Stimulated activated CD8-positive, alpha-beta memory T cell treated with anti-CD3 and anti-CD28 coated beads, Interleukin-15, amount 100 ng/mL, for 4 hours (primary cell): ENCODE measurements at places on chromosomes 2 and 18.

GRCh38 chr2:118687192-118687591, 160.3 kb downstream of the EN1 start:
- DNase-seq: no peak

DNA sequence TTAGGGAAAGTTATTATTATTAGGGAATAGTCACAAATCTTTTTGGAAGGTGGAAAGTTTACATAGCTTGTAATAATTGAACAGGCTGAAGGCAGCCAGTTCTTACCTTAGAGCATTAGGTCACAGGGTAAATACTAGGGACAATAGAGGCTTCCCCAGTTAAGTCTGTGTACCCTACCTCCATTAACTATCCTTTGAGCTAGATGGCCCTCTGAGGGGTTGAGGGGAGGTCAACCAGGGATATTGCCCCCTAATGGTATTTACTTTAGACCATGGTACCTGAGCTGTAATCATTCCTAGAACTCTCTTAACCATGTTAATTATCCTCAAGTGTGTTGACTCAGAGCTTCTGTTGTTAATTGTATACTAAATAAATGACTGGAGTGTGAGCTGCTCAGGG, 120.5 kb upstream of the SCN7A start:
- no peak for DNase-seq

DNA sequence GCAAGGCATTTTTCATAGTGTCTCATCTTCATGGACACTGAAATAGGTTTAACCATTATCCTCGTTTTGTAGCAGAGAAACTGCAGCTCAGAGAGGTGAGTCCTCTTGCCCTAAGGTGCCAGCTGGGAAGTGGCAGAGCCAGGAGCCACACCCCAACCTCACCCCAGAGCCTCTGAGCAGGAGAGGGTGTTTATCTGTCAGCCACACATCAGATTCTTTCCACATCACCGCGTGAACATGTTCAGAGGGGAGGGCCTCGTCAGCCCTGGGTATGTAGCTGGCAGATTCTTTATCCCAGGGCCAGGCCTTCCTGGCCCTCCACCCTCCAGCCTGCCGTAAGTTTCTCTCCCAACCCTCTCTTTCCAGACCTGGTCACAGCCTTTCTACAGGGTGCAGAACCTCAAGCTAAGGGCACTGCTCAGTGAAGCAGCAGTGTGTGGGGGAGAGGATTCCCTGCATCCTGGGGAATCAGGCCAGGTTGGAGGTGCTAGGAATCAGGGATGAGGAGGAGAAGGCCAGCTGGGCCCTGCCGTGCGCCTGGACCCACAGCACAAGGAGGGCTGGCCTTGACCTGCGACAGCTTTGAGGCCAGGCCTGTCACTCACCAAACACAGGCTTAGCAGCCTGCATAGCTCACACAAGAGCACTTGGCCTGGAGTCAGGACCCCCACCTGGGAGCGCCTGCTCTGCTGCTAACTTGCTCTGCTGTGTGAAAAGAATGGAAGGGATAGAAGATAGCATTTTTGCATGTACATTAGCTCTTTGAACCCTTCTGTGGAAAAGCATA, 111.3 kb upstream of the MCFD2 start:
- DNase-seq: no peak

- no peak for DNase-seq
Observed at GRCh38 chr2:152067823-152068222, 31.0 kb downstream of the CACNB4 start.

GRCh38 chr2:224973112-224974016, 68.9 kb downstream of the DOCK10 start:
- no peak for DNase-seq

DNA sequence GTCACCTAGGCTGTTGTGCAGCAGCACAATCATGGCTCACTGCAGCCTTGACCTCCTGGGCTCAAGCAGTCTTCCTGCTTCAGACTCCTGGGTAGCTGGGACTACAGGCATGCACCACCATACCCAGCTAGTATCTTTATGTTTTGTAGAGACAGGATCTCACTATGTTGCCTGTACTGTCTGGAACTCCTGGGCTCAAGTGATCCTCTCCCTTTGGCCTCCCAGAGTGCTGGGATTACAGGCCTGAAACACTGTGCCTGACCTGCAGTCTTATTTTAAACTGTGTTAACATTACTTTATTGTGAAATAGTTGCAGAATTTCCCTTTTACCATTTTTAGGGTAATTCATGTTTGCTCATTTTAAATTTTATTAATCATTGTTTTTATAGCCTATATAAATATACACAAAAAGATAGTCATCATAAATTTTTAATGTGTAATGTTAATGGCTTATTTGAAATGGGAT, 24.6 kb downstream of the EML4 start:
- no peak for DNase-seq

DNA sequence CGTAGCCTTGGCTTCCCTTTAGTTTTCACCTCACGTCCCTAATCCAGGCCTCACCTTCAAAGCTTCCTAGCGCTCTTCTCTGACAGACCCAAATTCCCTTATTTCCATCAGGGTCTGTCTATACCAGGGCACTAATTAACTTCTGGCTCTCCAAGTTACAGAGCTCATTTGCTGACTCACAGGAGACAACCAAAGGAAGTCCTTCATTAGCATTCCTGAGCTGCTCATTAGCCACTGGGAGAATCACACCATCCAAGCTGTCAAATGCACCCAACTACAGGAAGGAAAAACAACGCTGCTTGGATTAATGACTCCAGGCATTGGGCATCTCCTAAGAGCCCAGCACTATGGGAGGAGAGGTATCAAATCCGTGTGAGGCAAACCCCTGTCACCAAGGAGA, 109.8 kb upstream of the ALK start:
- DNase-seq: no peak

GRCh38 chr2:231947694-231948093, 13.8 kb upstream of the DIS3L2 start:
- no peak for DNase-seq

GRCh38 chr2:200054681-200055468, 99.5 kb downstream of the MAIP1 start:
- no peak for DNase-seq

GRCh38 chr2:111116843-111117597, 3.7 kb upstream of the BCL2L11 start:
- DNase-seq: no peak

DNA sequence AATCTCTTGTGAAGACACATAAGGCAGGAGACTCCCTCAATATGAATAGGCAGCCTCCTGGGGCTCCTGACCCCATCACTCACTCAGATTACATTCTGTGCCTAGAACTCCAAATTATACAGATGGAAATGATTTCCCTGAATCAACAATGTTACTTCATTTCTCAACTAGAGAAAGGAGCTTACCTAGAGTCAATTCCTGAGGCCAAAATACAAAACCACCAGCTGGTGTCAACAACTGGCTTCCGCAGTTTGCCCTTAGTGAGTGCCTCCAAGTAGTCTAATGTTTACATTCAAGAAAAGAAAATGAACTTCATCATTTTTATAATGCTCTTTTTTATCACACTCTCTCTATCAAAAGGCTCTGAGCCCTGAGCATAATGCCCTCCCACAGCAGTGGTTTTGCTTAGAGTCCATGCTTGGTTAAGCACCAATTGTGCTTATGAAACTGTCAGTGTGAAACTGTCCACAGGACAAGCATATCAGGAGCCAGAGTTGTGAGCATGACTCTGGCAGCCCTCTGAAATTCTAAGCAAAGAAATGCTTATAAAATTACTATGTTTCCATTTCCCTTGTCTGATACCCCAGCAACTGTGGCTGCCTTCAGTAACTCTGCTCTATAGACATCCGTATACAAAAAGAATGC, 305.7 kb upstream of the PKDCC start:
- DNase-seq: no peak

GRCh38 chr18:60684843-60685513, 312.4 kb upstream of the MC4R start:
- no peak for DNase-seq

- no peak for DNase-seq
Observed at GRCh38 chr2:121356058-121356640, 71.1 kb upstream of the TFCP2L1 start.

DNA sequence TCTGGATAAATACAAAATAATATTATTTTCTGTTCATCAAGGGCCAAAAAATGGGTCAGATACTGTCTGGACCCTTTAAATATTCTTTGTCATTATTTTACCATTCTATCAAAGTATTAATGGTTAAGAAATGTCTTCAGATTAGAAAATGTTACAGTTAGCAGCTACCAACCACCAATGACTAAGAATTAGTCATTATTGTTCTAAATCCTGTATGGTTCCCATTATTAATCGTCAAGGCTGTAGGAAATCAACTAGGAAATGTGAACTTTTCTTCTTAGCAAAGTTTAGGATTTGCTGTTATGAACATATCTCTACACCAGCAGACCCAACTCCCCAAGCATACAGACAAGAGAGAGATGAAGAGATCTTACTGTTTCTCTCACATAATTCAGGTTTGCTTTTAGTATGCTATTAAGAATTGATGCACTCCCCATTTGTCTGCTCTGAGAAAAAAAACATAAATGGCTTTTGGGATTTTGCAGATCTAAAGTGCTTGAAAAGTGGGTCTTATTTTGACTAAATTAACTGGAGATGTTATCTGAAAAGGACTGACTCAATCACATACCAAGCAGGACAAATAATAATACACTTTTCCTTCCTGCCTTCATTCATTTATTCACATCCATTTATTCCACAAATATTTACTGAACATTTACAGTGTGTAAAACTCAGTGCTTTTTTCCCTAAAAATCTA, 147.7 kb downstream of the PPP1R1C start:
- no peak for DNase-seq

- no peak for DNase-seq
Observed at GRCh38 chr2:197146995-197147394, 163.6 kb downstream of the ANKRD44 start.

- no peak for DNase-seq
Observed at GRCh38 chr2:178066890-178067669, 5.5 kb downstream of the PDE11A start.
